ENCODE measurements at places on chromosomes 4 and X.

GRCh38 chr4:37697566-37697965 is 11.4 kb upstream of the RELL1 start:
- DNase-seq: no peak

DNA sequence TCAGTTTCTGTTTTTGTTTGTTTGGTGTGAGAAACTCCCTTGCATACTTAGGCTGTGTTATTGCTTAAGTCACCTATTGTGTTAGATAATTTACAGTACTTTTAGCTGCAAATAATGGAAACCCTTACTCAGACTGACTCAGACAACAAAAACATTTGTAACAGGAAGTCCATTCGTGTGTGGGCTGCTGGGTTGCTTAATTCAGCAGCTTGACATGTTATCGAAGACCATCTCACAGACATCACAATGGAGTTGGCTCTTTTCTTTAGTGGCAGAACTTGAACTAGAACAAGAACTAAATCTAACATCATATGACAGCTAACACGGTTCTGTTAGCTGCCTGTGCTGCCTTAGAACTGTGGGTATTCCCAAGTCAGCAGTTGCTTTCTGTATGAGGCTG is 9.9 kb upstream of the GABRE start:
- DNase-seq: peak; percentile 76

DNA sequence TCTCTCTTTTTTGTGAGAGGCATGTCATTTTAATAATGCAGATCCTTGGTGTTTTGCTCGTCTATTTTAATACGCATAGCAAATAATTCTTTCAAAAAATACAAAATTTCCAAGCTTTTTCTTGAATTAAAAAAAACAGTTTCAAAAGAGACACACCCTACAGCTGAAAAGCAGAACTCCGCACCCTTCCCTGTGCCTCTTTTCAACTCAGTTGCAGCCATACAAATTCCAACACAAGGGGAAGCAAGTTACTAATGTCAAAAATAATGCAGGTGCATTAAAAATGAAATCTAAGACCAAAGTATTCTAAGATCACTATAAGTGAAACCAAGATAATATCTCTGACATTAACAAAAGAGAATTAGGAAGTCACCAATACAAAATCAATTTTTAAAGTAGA is 66.6 kb downstream of the NR3C2 start:
- DNase-seq: no peak

DNA sequence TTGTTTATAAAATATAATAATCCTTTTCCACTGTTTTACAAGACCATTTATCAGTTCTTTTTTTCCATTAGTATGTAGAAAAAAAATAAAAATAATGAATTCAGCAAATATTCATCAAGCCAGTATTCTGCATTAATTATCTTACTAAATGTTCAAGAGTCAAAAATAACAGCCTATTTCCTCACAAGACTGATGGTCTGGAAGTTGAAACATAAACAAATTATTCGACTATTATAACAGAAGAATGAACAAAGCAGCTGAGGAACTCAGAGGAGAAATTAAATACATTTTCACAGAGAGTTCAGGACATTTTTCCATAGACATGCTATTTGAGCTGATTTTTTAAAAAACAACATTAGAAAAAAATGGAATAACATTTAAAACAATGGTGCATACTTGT is 2594.8 kb downstream of the ARAP2 start:
- no peak for DNase-seq

- no peak for DNase-seq
These were observed 833.5 kb upstream of the GALNTL6 start for GRCh38 chr4:170979736-170980135.

DNA sequence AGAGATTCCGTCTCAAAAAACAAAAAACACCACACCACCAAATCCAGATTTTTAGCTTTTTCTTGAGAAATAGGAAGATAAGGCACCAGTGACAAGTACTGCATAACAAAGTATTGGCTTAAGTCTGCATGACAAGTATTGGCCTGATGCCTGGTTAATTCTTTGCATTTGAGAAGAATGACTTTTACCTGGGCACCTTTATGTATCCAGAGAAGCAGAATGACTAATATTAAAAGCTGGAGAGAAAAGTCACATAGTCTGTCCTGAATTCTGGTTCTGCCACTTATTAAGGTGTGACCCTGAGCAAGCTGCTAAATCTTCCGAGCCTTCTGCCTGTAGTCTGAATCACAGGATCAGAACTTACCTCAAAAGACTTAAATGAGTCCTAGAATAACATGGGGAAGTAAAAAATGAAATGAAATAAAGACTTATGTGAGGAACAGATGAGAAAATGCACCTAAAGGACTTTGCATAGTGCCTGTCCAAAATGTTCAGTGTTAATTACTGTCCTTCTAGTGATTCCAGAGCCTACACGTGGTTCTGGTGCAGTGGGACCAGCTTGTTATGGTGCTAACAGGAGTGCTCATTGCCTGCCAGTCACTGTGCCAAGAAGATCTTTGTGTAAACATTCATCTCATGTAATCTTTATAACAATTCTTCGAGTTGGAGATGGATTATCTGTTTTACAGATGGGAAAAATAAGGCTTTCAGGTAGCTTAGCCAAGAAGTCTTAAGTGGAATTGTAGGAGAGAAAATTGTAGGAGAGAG is 31.6 kb downstream of the UGDH start:
- no peak for DNase-seq

DNA sequence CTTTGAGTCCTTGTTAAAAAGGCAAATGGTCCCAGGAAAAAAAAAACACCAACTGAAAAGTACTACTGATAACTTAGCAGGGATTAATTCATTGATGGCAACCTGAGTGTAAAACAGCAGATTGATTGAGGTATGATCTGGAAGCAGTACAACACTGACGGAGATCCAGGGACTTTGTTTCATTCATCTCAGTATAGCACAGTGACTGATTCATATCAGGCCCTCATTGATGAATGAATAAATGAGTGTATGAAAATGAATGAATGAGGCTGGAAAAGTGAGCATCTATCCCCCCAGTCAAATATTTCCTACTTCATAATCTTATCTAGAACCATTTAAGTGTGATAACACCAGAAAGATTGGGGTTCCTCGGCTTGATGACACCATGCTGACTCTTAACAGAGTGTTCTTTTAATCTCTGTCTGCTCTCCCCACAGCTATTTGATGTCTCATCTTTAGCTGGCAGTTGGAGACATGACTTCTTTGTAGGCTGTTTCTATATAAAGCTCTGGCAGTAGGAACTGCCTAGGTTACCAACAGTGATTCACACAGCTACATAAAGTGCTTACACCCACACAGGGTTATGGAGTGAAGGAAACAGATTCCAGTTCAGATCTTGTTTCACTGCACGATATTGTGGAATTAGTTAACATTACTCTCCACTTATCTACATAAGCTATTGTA is 18.6 kb upstream of the RNF128 start:
- DNase-seq: peak; percentile 22

- no peak for DNase-seq
These were observed 58.3 kb downstream of the USP38 start for GRCh38 chr4:143243041-143243440.

Measured in SJSA1 (cell line).